ENCODE measurements at places on chromosomes 13 and 19.
A peak's percentile ranks its signal among the peaks of the same experiment; 100 is the strongest.

DNA sequence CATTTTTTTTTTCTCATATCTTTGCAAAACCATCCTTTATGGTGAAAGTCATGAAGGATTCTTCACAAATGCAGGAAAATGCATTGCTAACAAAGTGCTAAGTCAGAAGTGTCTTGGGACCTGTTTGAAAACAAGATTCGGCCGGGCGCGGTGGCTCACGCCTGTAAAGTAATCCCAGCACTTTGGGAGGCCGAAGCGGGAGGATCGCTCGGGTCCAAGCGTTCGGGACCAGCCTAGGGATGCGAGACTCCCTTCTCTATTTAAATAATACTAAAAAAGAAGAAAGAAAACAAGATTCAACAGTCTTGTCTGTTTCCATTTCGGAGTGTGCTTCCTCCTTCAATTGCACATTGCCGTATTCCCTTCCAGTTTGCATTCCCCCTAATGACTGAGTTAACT lies 819 bp downstream of the EID2B start:
- no peak for DNase-seq

DNA sequence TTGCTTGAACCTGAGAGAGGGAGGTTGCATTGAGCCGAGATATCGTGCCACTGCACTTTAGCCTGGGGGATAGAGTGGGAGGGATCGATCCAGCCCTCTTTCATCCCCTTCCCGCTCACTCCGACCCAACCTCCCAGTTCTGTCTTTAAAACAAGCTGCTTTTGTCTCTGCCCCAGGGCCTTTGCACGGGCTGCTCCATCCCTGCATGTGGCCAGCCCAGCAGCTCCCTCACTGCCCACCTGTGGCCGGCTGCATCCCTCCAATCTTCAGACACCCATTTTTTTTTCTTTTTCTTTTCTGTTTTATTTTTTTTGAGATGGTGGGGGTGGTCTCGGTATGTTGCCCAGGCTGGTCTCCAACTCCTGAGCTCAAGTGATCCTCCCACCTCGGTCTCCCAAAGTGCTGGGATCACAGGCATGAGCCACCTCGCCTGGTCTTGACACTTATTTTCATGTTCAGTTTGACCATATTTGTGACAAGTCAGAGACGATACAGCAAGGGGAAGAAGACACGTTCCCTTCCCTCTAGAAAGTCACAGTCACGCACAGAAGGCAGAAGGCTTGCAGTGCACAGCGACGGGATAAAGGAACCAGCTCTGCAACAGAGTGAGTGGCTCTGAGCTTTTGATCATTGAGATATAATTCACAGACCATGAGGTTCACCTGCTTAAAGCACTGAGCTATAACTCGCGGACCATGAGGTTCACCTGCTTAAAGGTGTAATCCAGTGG lies 31.8 kb downstream of the EFNA2 start:
- no peak for DNase-seq

DNA sequence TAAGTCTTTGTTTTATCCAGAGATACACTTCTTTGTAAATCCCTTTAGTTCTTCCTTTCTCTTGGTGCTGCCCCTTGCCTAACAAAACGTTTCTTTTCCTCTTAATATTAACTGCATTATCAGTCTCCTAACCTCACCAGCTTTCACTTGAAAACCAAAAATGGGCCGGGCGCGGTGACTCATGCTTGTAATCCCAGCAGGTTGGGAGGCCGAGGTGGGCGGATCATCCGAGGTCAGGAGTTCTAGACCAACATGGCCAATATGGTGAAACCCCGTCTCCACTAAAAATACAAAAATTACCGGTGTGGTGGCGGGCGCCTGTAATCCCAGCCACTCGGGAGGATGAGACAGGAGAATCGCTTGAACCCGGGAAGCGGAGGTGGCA lies 329.8 kb upstream of the MIR17HG start:
- DNase-seq = no peak

DNA sequence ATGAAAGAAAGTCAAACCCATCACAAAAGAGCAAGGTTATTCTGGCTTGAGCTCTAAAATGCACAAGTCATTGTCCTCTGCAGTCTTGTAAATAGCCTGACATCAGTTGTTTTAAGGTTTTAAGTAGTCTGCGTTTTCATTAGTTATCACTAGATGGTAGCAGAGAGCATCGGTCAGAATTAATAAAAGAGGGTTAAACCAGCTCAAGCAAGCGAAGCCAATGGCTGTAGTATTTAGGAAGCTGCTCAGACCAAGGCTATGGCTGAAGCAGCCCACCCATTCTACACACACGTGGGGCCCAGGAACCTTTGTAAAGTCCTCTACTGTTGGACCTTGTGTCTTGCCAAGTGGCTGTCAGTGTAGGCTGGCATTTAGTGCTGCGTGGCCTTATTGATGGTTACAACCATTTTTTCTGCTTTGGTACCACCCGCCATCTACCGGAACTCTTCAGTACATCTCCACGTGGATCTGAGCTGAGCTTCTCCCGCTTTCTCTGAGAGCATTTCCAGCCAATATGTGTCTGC lies 13.3 kb upstream of the ZNF57 start:
- no peak for DNase-seq

GRCh38 chr13:103325672-103326071 lies 259.5 kb upstream of the SLC10A2 start:
- no peak for DNase-seq

- DNase-seq = no peak
Measured at GRCh38 chr13:32010136-32010535, 21.4 kb upstream of the FRY start.

DNA sequence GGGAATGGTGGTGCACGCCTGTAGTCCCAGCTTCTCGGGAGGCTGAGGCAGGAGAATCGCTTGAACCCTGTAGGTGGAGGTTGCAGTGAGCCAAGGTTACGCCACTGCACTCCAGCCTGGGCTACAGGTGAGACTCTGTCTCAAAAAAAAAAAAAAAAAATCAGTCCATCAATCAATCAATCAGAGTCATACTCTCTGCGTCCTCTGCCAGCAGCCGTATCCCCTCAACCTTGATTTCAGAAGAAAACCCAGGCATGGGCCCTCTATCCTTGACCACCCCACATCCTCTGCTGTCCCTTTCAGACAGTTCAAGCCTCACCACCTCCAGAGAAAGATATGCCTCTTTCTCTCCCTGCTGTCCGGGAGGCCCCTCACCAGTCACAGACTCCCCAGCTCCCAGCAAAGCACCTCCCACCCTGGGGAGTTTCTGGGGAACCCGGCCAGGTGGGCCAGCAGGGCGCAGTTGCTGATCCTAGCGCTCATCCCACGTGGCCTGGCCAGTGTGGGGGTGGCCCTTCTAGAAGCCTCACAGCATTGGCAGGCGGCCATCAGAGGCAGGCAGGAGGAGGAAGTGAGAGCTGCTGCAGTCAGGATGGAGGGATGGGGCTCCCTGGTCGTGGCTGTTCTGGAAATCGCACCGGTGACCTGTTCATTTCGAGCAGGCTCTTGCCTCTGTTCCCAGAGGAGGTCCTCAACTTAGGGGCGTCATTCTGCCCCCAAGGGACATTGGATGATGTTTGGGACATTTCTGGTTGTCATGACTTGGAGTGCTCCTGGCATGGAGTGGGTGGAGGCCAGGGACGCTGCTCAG lies 10.2 kb upstream of the JSRP1 start:
- DNase-seq = peak; percentile 46

DNA sequence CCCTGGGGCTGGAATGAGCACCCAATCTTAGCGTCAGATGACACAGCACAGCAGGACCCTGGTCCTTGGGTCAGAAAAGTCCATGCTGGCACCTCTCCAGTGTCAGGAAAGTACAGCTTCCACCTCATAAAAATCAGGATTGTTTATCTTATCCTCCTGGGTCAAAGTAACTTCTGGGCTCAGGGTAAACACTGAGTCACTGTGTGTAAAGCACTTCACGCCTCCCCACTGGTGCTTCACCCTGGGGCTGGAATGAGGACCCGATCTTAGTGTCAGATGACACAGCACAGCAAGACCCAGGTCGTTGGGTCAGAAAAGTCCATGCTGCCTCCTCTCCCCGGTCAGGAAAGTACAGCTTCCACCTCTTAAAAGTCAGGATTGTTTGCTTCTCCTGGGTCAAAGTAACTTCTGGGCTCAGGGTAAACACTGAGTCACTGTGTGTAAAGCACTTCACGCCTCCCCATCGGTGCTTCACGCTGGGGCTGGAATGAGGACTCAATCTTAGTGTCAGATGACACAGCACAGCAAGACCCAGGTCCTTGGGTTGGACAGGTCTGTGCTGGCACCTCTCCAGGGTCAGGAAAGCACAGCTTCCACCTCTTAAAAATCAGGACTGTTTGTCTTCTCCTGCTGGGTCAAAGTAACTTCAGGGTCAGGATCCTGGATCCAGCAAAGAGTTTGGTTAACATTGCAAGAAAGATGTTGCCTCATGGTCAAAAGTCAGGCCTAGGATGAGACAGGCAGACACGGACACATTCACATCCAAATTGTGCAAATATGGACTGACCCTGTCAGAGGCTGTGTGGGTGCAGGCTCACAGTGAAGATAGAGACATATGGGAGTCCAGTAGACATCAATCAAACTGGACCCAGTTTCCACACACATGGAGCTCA lies 39.2 kb upstream of the CYP2A7 start:
- DNase-seq = no peak

DNA sequence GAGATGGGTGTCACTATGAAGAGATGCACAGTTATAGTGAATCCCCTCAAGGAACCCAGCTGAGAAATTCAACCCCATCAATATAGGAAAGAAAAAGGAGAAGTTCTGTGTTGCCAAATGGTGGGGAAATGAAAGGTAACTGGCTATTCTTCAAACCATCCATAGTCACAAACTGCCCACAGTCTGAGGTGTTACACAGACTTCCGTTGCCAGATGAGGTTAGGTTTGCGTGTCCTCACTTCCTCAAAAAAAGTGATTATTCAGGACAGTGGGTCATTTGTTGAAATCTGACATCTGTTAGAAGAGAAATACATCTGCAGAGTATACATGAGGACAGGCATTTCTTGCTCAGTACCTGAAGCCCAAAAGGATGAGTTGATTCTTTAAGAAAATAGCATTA lies 9.0 kb downstream of the SIGLEC5 start:
- DNase-seq = no peak

GRCh38 chr19:23436944-23437343 lies 41.7 kb upstream of the ZNF91 start:
- DNase-seq = no peak

GRCh38 chr13:48231080-48231479 lies 1.9 kb upstream of the ITM2B start:
- DNase-seq = no peak

DNA sequence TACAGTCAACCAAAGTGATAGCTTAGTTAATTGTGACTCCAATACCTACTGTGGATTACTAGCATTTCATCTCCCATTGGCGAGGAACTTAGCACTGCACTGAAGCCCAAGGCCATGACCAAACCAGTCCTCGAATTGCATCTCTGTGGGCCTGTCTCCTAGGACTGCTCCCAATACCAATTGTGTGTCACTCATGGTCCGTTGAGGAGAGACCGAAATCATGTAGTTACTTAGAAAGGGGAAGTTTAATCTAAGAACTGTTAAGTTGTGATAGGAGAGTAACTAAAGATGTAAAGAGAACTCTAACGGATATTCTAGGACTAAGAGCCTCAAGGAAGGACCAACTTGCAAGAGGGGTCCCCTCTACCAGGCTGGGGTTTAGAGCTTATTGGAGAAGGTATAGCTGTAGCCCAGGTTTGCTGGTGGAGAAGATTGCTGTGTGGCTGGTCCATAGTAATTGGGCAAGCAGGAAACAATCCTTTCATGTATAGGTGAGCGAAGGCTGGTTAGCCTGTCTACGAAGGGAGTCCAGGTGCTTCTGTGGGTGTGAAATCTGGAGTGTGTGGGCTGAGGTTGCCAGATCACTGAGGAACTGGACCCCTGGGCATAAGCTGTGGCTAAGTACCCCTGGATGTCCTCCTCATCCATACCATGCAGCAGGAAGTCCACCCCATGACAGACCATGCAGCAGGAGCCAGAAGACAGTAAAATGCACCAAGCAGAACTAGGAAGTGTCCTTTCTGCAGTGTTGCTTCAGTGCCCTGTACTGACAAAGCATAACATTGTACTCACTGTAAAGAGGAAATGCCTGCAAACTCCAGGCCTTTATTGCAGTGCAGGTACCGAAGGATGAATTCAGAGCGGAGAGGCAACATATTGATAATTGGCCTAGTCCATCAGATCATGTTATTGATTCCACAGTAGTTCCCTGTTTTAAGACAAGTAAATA lies 30.8 kb downstream of the DNAJC3 start:
- no peak for DNase-seq

DNA sequence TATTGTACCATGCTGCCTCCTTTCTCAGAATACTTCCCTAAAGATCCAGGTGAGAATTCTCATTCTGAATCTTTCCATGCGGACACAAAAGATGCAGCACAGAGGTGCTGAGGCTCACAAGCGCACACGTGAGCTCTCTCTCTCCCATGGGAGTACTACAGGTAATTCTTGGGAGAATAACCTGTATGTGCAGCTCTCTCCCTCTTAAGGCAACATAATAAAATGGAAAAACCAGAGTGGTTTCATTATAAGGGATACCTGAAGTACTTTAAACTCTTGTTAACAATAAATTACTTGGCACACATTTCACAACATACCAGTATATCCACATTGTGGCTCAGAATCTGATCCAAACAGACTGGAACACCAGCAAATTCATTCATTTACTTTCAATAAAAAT lies 40.4 kb downstream of the INTS6 start:
- no peak for DNase-seq

DNA sequence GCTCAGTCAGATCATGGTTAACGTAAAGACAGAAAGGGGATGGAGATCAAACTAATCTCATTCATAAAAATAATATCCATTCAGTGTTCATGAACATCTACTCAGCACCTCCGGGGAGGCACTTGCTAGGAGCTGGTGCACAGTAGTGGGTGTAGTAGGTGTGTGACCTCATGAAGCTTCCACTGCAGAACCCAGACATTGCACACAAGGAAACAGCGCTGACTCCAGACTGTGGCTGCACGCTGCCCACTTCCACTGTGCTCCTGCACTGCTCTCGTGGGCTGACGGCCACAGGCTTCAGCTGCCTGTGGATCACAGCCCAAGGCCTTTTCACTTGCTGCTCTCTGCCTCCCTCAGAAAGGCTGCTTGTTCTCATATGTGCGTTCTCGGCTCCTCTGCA lies 214.4 kb upstream of the ZNF507 start:
- no peak for DNase-seq

DNA sequence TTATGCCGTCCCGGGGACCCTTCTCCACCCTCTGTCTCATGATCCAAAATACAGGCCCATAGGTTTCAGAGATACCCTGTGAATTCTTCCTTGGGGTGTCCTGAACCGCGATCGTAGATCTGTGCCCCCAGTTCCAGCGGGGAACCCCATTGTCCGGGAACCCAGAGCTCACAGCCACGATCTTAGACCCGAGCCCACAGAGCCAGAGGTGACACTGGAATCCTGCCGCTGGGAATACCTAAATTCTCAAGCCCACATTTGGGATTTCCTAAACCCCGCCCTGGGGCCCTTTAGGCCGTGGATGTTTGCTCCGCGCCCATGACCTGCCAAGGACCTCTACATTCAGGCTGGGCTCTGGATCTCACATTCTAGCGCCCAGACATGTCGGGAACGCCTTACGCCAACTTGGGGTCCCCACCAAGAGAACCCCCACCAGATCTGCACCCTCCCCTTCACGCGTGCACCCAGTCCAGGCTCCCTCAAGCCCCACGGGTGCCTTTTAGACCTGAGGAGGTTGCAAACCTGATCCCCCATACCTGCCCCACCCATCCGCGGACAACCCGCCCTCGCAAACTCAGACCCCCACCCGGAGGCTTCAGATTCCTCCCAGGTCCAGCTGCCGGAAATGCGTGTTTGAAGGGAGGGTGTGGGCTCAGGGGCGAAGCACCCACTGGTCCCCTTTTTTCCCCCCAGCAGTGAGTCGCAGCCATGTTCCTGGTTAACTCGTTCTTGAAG lies 605 bp downstream of the CAPNS1 start:
- DNase-seq = peak; percentile 47

Data from activated naive CD4-positive, alpha-beta T cell treated with anti-CD3 and anti-CD28 coated beads, Interleukin-2, amount 50 U/mL, for 16 hours (primary cell).